ENCODE measurements at places on chromosomes 6 and 20. TPM values are rescaled to one million over a fixed set of nuclear protein-coding genes. Genes with fewer than 3 reads are reported as not detected.

Gene PDCD2
- total RNA-seq, result 62.4 TPM

Gene OPRL1
- 2.6 TPM for total RNA-seq

- DNase-seq, result peak; percentile 56
- H3K4me3 ChIP-seq, result no peak overlapping the region
- no peak overlapping the region for H3K27ac ChIP-seq
- no peaks in the 10 kb centered on the region for H3K36me3 ChIP-seq
- no peaks in the 10 kb centered on the region for H3K4me1 ChIP-seq
- no peaks in the 10 kb centered on the region for H3K27me3 ChIP-seq
Measured at GRCh38 chr6:22221211-22221610, 75.6 kb downstream of the PRL start.

GRCh38 chr6:5084781-5085647 lies at the start of gene PPP1R3G:
Gene PPP1R3G, plus strand, starts transcription at chr6:5085341. Its CDS starts 145 bp downstream, at chr6:5085486.
- H3K27ac ChIP-seq, result peak within 1 kb of the TSS; percentile 24
- no peaks in the 10 kb centered on the region for H3K36me3 ChIP-seq
- peaks cover 15% of the 10 kb centered on the region for H3K4me1 ChIP-seq
- no peaks in the 10 kb centered on the region for H3K27me3 ChIP-seq

Gene BMP7
- total RNA-seq, result not detected

DNA sequence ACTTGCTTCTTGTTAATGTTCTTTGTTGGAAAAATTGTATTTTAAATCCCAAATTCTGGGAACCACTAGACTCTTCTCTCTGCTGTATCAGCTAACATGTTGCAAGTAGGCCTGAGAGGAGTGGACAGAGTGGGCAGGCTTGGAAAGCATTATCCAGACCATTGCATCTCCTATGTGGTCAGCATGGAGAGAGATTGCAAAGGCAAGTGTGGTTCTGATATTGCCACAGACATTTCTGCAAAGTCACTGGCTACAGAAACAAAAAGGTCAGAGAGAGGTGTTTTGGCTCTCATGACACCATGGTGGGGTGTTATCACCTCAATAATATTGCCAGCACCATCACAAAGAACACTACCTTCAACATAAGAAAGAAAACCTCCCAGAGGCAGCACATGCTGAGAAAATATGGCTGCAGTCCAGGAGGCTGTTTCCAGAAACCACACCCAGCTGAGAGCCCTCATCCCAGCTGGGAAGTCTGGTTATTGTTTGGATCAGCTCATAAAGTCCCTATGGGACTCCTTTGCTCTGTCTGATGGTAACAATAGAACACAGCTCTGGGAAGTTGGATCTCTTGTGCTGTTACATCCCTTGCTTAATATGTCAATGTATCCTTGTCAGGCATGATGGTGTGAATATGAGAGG lies 78.2 kb upstream of the TBX18 start:
- no peak overlapping the region for H3K4me3 ChIP-seq
- no peaks in the 10 kb centered on the region for H3K36me3 ChIP-seq
- no peaks in the 10 kb centered on the region for H3K27me3 ChIP-seq
- H3K4me1 ChIP-seq, result no peaks in the 10 kb centered on the region
- no peak for DNase-seq
- no peak overlapping the region for H3K27ac ChIP-seq

DNA sequence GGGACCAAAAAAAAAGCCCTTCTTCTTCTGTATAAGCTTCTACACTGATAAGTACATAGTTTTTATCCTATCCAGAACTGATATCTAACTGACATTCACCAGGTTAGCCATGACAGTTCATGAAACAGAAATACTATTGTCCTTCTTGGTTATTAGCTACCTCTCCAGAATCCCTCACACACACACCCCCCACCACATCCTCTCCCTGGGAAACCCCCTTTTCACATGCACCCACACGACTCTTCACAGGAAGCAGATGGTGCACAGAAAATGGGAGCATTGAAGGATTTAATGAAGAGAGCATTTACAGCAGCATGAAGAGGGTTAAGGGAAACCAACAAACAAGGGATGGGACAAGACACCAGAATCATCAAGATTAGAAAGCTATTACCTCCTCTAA lies 88.9 kb downstream of the FHL5 start:
- H3K27me3 ChIP-seq, result no peaks in the 10 kb centered on the region
- no peak overlapping the region for H3K27ac ChIP-seq
- no peak overlapping the region for H3K4me3 ChIP-seq
- no peaks in the 10 kb centered on the region for H3K36me3 ChIP-seq

GRCh38 chr6:47669684-47670513 lies 28.5 kb upstream of the ADGRF4 start:
- H3K27me3 ChIP-seq, result no peaks in the 10 kb centered on the region
- peak; percentile 9 for DNase-seq
- H3K4me3 ChIP-seq, result no peak overlapping the region
- no peaks in the 10 kb centered on the region for H3K4me1 ChIP-seq
- no peaks in the 10 kb centered on the region for H3K36me3 ChIP-seq

Gene PTPRT
- not detected for total RNA-seq

DNA sequence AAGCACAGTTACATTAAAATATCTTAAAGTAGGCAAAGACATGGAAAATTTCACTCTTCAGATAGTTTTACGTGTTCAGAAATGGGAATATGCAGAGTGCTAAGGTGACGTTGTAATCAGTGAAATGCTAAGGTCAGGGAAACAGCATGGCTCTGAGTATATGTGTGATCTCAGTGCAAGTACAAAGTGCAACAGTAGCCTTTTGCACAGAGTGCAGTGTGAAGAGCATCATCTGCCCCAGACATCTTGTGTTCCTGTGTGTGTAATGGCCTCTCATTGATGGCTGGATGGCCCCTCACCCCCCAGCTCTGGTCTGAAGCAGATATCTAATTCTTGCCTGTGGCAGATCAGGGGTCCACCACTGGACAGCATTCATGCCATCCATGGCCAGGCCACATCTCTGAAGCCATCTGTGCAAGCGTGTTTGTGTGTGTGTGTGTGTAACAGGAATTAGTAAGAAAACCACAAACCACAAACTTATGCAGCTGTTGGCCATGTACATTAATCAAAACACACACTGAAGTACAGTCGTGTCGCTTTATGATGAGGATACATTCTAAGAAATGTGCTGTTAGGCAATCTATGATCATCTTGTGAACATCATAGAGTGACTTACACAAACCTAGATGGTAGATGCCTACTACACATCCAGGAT lies 165.1 kb downstream of the RALGAPA2 start:
- no peak overlapping the region for H3K4me3 ChIP-seq
- H3K27ac ChIP-seq, result no peak overlapping the region
- no peaks in the 10 kb centered on the region for H3K4me1 ChIP-seq

GRCh38 chr6:54877713-54878317 lies 31.2 kb downstream of the FAM83B start:
- no peak overlapping the region for H3K27ac ChIP-seq
- no peaks in the 10 kb centered on the region for H3K4me1 ChIP-seq
- no peak for DNase-seq
- no peaks in the 10 kb centered on the region for H3K36me3 ChIP-seq

DNA sequence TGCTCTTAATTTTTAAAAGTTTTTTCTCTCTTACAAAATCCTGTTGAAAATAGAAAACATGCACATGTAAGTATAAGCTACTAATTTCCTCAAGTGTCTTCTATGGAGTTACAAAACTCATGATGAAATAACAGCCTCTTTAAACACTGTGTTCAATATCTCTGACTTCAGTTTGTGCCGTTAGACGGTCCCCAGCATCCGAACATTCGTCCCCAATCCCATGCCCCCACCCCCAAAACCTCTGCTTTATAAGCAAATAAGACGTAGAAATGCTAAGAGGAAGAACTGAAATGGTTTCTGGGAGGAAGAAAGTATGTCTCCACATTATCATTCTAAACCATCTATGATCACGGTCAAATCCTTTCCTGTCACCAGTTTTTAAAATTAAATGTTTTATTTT lies 31.7 kb upstream of the MYB start:
- no peak overlapping the region for H3K27ac ChIP-seq
- peaks cover 2% of the 10 kb centered on the region for H3K4me1 ChIP-seq
- H3K4me3 ChIP-seq, result no peak overlapping the region
- H3K27me3 ChIP-seq, result no peaks in the 10 kb centered on the region

DNA sequence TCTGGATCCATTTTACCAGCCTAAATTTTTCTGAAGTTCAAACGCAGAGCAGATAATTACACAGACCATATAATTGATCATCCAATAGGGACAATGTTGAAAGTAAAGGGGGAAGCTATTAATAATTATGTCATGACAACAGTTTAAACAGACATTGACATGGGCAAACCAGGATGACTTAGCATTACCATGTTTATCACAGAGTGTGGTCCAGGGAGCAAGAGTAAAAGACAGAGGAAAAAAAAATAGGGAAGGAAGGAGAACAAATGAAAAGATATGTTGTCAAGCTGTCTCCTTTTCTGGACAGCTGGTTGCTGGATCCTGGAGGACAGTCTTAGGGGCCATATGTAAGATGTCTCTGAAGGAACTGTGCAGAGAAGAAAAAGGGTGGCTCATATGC lies 69.4 kb upstream of the FBXL4 start:
- H3K4me1 ChIP-seq, result peaks cover 13% of the 10 kb centered on the region
- H3K27me3 ChIP-seq, result no peaks in the 10 kb centered on the region
- no peaks in the 10 kb centered on the region for H3K36me3 ChIP-seq
- H3K27ac ChIP-seq, result no peak overlapping the region
- DNase-seq, result no peak
- no peak overlapping the region for H3K4me3 ChIP-seq

DNA sequence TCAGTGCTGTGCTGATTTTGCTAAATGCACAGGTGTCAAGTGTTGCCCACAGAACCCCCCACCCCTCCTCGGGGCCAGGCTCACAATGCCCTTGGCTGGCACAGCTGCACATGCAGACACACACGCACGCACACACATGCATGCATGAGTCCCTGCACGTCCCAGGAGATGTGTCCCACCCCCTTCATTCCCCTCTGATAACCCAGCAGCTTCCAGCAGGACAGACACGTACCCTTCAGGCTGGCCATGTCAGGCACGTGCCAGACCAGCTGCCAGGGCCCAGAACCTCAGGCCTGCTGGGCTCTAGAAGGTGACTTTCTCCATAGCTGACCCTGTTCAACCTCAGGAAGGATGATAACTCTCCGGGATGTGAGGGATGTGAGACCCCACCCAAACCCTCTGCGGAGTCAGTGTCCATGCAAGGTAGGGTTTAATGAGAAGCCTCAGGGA lies 44.4 kb downstream of the MRPL14 start:
- no peak for DNase-seq
- H3K4me1 ChIP-seq, result no peaks in the 10 kb centered on the region
- H3K4me3 ChIP-seq, result no peak overlapping the region
- no peaks in the 10 kb centered on the region for H3K36me3 ChIP-seq
- H3K27ac ChIP-seq, result no peak overlapping the region

DNA sequence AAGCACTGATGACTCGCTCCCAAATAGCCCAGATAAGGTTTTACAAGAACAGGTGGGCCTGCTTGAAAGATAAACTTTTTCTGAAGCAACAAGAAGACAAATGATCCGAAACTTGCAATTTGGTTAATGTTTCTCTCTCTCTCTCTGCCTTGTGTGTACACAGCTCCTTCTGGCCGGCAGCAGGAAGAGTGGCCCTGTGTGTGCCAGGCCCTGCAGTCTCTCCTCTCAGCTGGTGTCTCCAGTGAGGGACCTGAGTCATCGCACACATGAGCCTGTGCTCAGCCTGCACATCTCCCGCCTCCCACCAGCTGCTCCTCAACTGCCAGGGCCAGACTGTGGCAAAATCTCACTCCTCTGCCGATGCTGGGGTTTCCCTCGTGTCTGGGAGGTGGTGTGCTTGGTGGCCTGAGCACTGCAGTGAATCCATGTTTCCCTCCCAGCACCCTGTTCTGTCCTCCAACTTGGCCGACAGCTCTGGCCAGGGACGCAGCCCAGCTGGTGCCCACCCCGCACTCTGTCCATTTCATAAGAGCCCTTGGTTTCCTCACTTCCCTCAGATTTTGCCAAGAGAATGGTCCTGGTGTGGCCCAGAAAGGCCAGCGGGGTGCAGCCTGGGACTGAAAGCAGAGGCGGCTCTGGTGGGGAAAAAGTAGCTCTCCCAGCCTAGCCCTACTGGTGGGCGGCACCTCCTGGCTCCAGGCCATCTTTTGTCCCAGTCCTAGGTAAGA lies 49.4 kb downstream of the ERMARD start:
- H3K27me3 ChIP-seq, result no peaks in the 10 kb centered on the region
- no peak overlapping the region for H3K4me3 ChIP-seq
- peak; percentile 75 for DNase-seq
- H3K27ac ChIP-seq, result no peak overlapping the region
- H3K4me1 ChIP-seq, result no peaks in the 10 kb centered on the region

GRCh38 chr20:25328954-25329498 lies 61.6 kb downstream of the ABHD12 start:
- peaks cover 2% of the 10 kb centered on the region for H3K4me1 ChIP-seq
- H3K27ac ChIP-seq, result no peak overlapping the region
- H3K36me3 ChIP-seq, result no peaks in the 10 kb centered on the region
- no peaks in the 10 kb centered on the region for H3K27me3 ChIP-seq

Gene MAS1
- not detected for total RNA-seq

Gene TUBB2B
- total RNA-seq, result 5.1 TPM

Gene RBM24
- 2.5 TPM for total RNA-seq

DNA sequence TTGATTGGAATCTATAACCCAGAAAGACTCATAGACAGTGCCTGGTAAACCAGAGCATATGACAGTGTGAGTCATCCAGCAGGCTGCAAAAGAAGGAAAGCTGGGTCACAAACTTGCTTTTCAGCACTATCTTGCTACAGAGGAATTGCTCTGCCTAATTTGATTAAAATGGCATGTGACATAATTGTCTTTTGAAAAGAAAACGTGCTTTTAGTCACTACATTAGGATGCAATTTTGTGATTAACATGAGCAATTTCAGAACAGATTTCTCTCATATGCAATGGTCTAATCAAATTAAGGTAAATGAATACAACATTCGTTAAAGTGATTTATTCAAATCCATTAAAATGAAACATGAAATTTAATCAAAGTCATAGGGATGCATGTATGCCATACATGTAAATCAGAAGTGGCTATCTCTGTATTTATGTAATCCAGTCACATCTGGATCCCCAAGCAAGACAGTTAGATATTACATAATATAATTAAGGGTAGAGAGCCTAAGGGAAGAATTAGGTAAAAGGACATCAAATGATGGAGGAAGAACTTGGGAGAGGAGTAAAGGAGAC lies 400.0 kb upstream of the HTR1E start:
- H3K4me3 ChIP-seq, result no peak overlapping the region
- H3K36me3 ChIP-seq, result no peaks in the 10 kb centered on the region
- H3K4me1 ChIP-seq, result no peaks in the 10 kb centered on the region
- H3K27ac ChIP-seq, result no peak overlapping the region
- DNase-seq, result no peak
- no peaks in the 10 kb centered on the region for H3K27me3 ChIP-seq

DNA sequence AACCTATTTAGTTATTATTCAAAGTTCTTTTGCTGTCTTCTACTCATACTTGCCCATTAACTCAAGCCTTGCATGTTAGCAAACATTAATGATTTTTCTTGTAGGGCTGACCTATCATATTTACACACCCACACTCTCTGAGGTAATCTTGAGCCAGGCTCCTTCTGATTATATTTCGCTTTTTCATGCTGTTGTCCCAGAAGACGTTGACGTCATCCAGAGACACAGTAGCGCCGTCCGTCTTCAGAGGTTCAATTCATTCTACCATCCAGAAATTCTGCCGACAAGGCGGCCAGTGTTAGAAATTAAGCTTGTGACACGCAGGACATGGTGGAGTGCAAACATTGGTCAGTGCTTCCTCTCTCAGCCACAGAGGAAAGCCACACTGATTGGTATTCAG lies 584.7 kb downstream of the BMP2 start:
- H3K4me1 ChIP-seq, result no peaks in the 10 kb centered on the region
- H3K27me3 ChIP-seq, result no peaks in the 10 kb centered on the region
- no peak overlapping the region for H3K4me3 ChIP-seq
- DNase-seq, result no peak

Gene ANGPT4
- total RNA-seq, result under 0.01 TPM

GRCh38 chr20:8317448-8317847 lies 185.4 kb downstream of the PLCB1 start:
- no peak overlapping the region for H3K27ac ChIP-seq
- no peaks in the 10 kb centered on the region for H3K4me1 ChIP-seq
- H3K27me3 ChIP-seq, result no peaks in the 10 kb centered on the region
- no peak for DNase-seq
- H3K4me3 ChIP-seq, result no peak overlapping the region
